ENCODE measurements at places on chromosomes 6 and 20. TPM values are rescaled to one million over a fixed set of nuclear protein-coding genes. Genes with fewer than 3 reads are reported as not detected.

The ISM1 gene
- 3.7 TPM for total RNA-seq

The GTSF1L gene
- total RNA-seq: not detected

The SLC26A8 gene
- total RNA-seq: not detected

The ADGRF5 gene
- total RNA-seq: not detected

The HRH3 gene
- total RNA-seq: not detected
